ENCODE measurements at places on chromosomes 5 and 9. TPM values are rescaled to one million over a fixed set of nuclear protein-coding genes. Genes with fewer than 3 reads are reported as not detected.

Gene CCDC192
- not detected for total RNA-seq

Gene SOX30
- total RNA-seq, result not detected

Gene FGF10
- total RNA-seq, result not detected

Gene CBY3
- total RNA-seq, result not detected

Gene CAPSL
- total RNA-seq, result not detected

Gene CCL21
- total RNA-seq, result not detected

Gene C6
- total RNA-seq, result under 0.01 TPM

Gene IRX4
- total RNA-seq, result not detected

Gene SLCO4C1
- under 0.01 TPM for total RNA-seq

Gene SOHLH1
- not detected for total RNA-seq

Gene UGT3A1
- total RNA-seq, result not detected

Gene OR2V2
- not detected for total RNA-seq

Gene FOXD1
- total RNA-seq, result 6.5 TPM

Gene EIF4E1B
- total RNA-seq, result not detected

Gene NTRK2
- 2.3 TPM for total RNA-seq

Gene QRFP
- total RNA-seq, result not detected

Gene LECT2
- not detected for total RNA-seq

Gene TMEM171
- total RNA-seq, result 5.6 TPM

Gene PDE6A
- not detected for total RNA-seq

Gene VLDLR
- 7.5 TPM for total RNA-seq

Gene C5orf63
- 1.7 TPM for total RNA-seq

Gene STKLD1
- 0.19 TPM for total RNA-seq

Gene FSTL4
- not detected for total RNA-seq

Gene FBP1
- total RNA-seq, result not detected

Gene GDNF
- 1.1 TPM for total RNA-seq

Gene CXCL14
- under 0.01 TPM for total RNA-seq

Gene SPATA31D4
- not detected for total RNA-seq

Gene CRB2
- total RNA-seq, result not detected

Gene SYNPO
- 7.3 TPM for total RNA-seq

Gene PCDHGB5
- 21.4 TPM for total RNA-seq

Gene CD72
- 0.19 TPM for total RNA-seq

Gene PRR7
- 10.9 TPM for total RNA-seq

Gene IL33
- total RNA-seq, result 383 TPM

Gene TMEM174
- not detected for total RNA-seq

Gene MYORG
- 1.5 TPM for total RNA-seq

Gene UGT3A2
- not detected for total RNA-seq

Gene INSL4
- total RNA-seq, result not detected

Gene CCDC69
- total RNA-seq, result 2.8 TPM

Gene LHX6
- under 0.01 TPM for total RNA-seq

Gene ARRDC3
- 425 TPM for total RNA-seq

Gene SLC46A2
- not detected for total RNA-seq

Gene GBGT1
- total RNA-seq, result 3.3 TPM

Gene PCDHGA6
- total RNA-seq, result 3.1 TPM

Data from regular cardiac myocyte (primary cell).